SW 1271 (cell line): ENCODE measurements at places on chromosomes 4 and X.
A peak's percentile ranks its signal among the peaks of the same experiment; 100 is the strongest.

DNA sequence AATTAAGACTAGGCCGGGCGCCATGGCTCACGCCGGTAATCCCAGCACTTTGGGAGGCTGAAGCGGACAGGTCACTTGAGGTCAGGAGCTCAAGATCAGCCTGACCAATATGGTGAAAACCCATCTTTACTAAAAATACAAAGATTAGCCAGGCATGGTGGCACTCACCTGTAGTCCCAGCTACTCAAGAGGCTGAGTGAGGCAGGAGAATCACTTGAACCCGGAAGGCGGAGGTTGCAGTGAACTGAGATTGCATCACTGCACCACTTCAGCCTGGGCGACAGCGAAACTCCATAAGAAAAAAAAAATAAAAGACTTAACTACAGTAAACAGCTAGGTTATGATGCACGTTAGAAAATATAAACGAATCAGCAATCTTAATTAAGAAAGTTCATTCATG lies 216.0 kb upstream of the TEX13C start:
- no peak for DNase-seq

GRCh38 chr4:150079081-150079581 lies 886 bp downstream of the DCLK2 start:
- DNase-seq = no peak

DNA sequence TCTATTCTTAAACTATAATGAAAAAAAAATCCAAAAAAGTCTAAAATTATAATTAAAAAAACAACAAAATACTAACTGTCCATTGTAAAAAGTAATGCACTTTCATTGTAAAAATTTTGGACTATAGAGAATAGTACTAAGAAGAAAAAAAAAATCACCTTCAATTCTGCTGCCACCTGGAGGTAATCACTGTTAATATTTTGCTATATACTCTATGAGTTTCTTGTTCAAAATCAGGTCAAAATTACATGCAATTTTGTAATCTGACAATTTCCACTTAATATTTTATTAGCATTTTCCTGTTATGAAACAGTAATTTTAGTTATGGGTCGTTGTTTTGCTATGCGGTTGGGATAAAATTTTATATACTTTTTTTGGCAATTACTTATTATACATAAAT lies 62.0 kb downstream of the HTT start:
- DNase-seq = no peak

DNA sequence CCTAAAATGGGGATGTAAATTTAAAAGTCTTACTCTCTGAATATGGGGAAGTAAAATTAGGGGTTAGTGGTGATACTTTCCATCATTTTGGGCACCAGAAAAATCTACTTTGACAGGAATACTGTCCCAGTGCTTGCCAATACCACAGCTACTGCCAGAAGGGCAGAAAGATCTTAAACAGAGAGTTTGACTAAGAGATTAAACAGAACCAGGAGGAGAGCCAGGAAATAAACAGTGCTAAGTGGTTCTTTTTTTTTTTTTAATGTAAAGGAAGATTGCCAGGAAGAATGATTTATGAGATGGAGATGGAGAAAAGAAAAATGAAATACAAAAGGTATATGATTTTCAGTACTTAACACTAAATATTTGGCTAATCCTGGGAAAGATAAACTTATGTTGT lies 126.8 kb downstream of the RTL3 start:
- no peak for DNase-seq

GRCh38 chrX:20729416-20729815 lies 462.7 kb upstream of the RPS6KA3 start:
- DNase-seq = no peak

GRCh38 chr4:172776203-172776861 lies 392.3 kb upstream of the GALNT7 start:
- DNase-seq = no peak

- no peak for DNase-seq
These were observed 127.0 kb upstream of the CASK start for GRCh38 chrX:42050345-42050744.

DNA sequence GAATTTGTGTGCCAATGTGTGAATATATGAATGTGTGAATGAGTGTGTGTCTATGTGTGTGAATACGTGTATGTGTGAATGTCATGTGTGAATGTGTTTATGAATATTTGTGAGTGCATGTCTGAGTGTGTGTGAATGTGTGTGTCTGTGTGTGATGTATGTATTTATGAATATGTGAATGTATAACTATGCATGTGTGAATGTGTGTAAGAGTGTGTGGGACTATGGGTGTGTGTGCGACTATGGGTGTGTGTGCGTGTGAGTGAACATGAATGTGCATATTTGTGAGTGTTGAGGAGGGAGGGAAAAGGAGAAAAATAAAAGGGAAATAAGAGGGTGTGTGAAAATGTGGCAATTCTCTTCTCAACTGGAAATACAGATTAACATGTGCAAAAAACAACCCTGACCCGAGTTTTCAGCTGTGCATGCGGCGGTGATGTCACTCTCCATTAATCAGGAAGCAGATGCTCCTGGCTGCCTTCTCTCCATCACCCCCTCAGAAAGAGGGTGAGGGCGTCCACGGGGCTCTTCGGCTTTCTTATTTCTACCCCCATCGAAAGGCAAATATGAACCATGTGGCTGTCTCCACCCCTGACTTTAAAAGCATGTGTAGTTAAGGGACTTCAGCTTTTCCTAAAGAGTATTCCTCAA lies 219.8 kb downstream of the MAML3 start:
- DNase-seq = no peak

- DNase-seq = peak; percentile 72
These were observed at the start of gene MAP9 for GRCh38 chr4:155376387-155377268. TSS of gene MAP9 (minus strand) at chr4:155376965. CDS start at chr4:155375850, 1,115 bp downstream.

GRCh38 chr4:53935780-53936179 lies 128.6 kb downstream of the CHIC2 start:
- no peak for DNase-seq

- no peak for DNase-seq
These were observed 73.8 kb downstream of the POLA1 start for GRCh38 chrX:24767557-24767956.

GRCh38 chrX:154829926-154830442 lies 4.5 kb downstream of the SMIM9 start:
- DNase-seq = no peak

DNA sequence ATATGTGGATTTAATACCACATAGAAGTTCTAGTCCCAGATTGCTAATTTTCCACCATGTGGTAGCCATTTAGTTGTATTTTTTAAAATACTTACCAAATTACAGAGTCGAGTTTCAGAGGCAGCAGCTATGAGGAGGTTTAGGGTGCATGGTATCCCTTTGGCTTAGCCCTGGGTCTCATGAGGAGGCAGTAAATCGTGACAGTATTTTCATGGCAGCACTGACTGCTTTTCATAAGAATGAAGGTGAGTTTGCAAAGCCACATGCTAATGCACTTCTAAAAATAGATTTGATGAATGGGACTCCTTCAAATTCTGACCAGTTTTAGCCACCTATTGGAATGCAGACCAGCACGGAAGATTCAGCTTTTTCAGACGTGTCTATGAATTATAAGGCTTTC lies 114.0 kb upstream of the FRG1 start:
- DNase-seq = no peak

DNA sequence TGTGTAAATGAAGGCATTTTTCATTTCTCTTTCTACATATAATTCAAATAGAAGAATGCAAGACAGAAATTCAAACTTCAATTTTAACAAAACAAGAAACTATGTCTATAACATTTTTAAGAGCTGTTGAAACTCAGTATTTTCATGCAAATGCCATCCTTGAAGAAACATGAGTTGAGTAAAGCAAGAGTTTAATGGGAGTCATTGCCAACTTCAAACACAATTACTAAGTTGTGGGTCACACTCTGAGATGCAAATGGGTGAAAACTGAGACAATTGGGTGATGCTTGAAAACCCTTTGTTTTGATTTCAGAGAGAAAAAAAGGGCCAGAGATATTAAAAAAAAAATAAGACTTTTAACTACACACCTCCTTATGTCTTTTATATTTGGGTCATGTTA lies 865.9 kb downstream of the FAT4 start:
- no peak for DNase-seq

GRCh38 chrX:107747596-107748161 lies 27.9 kb downstream of the TSC22D3 start:
- no peak for DNase-seq

GRCh38 chr4:24719615-24720014 lies 75.8 kb upstream of the SOD3 start:
- DNase-seq = no peak

- peak; percentile 26 for DNase-seq
These were observed 5.7 kb downstream of the IL2 start for GRCh38 chr4:122450847-122451246.

DNA sequence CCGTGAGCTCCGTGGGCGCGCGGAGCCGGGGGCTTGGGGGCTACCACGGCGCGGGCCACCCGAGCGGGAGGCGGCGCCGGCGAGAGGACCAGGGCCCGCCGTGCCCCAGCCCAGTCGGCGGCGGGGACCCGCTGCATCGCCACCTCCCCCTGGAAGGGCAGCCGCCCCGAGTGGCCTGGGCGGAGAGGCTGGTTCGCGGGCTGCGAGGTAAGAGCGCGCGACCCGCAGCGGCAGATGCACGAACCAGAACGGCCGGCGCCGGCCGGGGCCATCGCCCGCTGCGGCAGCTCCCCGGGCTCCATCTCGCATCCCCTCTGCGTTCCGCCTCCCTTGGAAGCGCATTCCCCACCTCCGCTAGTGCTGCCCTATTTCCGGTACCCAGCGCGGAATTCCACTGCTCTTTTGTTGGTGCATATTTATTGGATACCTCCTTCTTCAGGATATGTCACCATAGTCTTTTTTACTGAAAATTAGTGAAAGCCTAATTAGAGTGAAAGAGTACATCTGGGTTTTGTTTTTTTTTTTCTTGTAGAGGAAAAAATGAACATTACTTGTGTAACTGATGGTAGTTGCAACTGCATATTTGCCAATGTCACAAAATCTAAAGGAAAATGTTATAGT lies 797 bp downstream of the PKD2 start:
- DNase-seq = no peak

DNA sequence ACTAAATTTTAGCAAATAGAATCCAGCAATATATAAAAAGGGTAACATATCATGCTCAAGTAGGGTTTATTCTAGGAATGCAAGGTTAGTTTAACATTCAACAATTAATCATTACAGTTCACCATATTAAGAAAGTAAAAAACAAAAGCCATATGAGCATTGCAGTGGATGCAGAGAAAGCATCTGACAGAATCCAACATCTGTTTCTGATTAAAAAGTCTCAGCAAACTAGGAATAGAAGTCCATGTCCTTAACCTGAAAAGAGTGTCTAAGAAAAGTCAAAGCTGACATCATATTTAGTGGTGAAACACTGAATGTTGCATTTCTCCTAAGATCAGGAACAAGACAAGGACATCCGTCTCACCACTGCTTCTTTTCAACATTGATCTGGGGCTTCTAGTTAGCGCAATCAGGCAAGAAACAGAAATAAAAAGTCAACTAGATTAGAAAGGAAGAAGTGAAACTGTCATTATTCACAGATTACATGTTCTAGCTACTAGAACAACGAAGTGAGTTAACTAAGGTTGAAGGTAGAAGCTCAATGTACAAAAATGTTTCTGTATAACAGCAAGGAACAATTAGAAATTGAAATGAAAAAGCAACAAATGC lies 49.3 kb downstream of the MRPL1 start:
- no peak for DNase-seq

GRCh38 chr4:94621491-94622080 lies 136.2 kb upstream of the BMPR1B start:
- DNase-seq = peak; percentile 34

- no peak for DNase-seq
These were observed 70.5 kb downstream of the SLC9A6 start for GRCh38 chrX:136055651-136056221.

GRCh38 chrX:123899701-123900100 lies 39.8 kb downstream of the XIAP start:
- no peak for DNase-seq
